ENCODE measurements at places on chromosomes 16 and 17.

GRCh38 chr17:62981933-62982332 lies 15.9 kb downstream of the TANC2 start:
- no peak for DNase-seq

DNA sequence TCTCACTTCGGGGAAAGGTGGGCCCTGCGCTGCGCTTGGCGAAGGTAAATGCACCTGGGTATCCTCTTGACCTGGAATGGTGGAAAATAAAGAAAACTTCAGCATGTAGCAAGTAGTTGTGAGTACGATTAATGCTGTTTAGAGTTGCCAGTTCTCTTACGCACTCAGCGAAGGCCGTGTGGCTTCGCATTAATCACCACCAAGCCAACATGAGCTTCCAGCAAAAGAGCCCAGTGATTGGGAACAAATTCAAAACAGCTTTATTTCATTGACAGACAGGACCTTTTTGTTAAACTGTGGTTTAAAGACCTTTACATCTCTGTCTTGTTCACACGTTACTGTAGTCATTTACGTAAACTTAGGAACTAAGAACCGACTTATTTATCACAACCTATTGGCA lies 531.4 kb downstream of the MAF start:
- no peak for DNase-seq

GRCh38 chr16:62041401-62041800 lies 5.2 kb upstream of the CDH8 start:
- DNase-seq = peak; percentile 44

- no peak for DNase-seq
Measured at GRCh38 chr16:49089533-49089932, 192.1 kb downstream of the CBLN1 start.

- no peak for DNase-seq
Measured at GRCh38 chr17:82938873-82939620, 99.2 kb upstream of the ZNF750 start.

DNA sequence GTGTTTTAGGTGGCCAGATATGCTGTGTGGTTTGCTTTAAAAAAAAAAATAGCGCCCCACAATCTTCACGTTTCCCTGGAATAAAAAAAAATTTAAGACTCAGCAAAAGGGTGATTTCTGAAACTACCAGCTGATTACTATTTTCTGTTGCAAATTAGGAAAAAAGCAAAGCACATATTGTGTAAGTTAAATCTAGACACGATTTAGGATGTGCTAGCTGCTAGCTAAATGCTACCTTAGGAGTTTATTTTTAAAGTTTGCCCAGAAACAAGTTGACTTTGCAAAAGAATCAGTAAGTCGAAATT lies 944 bp upstream of the MARF1 start:
- DNase-seq = no peak

DNA sequence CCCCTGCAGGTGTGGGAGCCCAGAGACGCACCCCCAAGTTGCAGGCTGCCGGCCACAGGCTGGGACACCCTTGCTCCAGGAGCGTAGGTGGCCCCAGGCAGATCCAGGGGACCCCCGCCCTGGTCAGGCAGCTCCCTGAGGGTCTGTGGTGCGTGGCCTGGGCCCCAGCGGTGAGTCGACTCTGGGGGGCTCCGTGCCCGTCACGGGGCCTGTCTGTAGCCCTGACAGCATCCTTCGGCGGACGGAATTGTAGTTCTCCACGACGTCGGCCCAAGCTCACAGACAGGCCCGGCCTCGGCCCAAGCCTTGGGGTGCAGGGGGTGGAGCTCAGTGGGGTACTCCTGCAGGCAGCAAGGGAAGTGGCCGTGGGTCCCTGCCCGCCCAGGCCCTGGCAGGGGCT lies 82.9 kb downstream of the LMF1 start:
- DNase-seq = no peak
